ENCODE measurements at places on chromosomes 7 and 10.
A peak's percentile ranks its signal among the peaks of the same experiment; 100 is the strongest.

DNA sequence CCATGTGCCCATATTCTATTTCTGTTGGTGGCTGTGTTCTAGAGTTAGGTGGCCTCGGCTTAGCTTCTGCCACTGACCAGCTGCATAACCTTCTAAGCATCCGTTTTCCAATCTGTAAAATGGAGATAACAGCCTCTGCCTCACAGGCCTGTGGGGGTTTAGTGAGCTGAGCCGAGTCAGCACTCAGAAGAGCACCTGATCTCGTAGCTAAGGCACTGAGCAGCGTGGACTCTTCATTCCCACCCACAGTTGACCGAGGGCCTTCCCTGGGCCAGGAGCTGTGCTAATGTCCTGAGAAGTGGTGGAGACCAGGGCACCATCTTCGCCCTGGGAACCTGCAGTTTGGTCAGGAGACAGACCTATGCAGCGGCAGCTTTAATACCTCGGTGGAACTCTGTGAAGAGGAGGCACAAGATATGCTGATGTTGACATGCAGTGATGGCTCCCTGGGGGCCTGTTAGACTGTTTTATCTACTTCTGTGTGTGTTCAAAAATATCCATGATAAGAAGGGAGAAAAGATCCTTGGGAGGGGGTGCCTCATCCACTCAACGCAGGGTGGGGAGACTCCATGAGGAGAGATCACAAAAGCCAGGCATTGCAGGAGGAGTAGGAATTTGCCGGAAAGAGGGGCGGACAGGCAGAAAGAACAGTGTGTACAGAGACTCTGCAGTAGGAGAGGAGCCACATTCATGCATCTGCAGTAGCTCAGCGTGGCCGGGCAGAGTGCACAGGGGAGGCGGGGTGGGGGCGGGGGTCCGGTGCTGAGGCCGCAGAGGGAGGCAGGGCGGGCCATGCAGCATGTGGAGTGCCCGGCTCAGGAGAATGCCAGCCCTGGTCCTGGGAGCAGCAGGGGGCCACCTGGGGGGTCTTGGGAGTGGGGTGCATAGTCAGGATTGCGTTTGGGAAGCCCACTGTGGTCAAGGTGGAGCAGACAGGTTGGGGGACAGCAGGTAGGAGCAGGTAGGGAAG, 136.8 kb downstream of the C10orf105 start:
- DNase-seq = no peak

- peak; percentile 39 for DNase-seq
These were observed 55.8 kb upstream of the LANCL2 start for GRCh38 chr7:55309040-55309991.

GRCh38 chr10:74674927-74675326, 151.5 kb upstream of the KAT6B start:
- DNase-seq = no peak

GRCh38 chr7:75727881-75728593, 10.7 kb downstream of the HIP1 start:
- no peak for DNase-seq

DNA sequence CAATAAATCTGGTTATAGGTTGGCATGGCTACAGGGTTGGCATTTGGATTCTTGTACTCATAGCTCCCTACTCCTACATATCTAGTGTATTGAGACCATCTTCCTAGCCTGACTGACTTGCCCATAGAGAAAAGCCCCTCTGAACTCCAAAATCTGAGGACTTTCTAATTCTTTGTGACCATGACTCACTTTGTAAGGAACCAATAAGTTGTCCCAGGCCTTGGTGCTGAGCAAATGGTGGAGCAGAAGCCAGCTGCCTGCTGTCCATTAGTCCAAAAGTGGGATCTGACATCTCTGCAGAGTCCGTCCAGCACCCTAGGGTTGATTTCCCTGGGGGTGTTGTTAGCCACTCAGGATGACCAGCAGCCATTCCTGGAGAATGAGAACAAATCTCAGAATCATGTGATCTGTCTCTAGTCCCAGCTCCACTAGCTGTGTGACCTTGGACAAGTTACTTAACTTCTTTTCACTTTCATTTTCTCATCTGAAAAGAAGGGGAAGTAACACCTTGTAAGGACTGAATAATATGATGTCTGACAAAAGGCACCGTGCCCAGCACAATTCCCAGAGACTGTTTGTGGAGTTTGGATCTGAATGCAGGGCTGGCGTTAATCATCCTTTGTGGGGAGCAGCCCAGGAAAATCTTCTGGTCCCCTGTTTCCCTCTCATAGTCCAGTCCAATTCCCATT, 44.1 kb downstream of the MTURN start:
- DNase-seq = no peak
